Fibroblast of mammary gland (primary cell): ENCODE measurements at places on chromosomes 2 and 18.

DNA sequence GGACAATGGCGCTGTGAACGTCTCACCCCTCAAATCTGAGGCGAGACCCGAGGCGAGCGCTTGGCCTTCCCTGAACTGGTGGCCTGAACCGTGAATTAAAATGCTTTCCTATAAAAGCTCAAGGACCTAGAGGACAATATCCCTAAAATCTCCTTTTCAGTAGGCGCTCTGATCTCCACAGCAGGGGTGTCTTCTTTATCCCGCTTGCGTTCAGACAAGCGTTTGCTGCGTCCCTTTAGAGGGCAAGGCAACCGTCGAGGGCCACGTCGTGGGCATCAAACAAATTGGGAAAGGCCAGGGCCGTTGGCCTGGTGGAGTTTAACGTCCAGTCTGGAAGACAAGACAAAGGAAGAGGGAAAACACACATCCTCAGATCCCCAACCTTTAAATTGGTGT is 1.3 kb upstream of the RAX start:
- no peak for DNase-seq

- peak; percentile 94 for DNase-seq
Measured at GRCh38 chr2:109213646-109214433, 84.8 kb downstream of the SH3RF3 start.

GRCh38 chr2:71700658-71701397 is 247.5 kb downstream of the DYSF start:
- DNase-seq, result peak; percentile 21

DNA sequence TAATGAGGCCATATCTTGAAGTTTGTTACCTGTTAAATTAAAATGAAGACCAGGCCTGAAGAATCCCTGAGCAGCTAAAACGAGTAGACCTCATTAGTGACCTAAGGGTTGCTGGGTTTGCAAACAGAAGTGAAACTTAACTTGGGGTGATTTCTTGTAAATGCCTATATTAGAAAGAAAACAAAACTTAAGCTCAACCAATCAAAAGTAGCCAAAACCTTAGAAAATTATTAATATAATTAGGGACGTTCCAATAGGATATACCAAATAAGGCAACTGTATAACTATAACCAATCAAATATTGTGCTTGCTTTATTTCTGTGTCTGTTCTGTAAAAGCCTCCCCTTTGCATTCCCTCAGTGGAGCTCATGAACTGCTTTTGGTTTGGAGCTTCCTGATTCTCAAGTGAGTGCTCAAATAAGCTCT is 137.9 kb upstream of the VRK2 start:
- no peak for DNase-seq

DNA sequence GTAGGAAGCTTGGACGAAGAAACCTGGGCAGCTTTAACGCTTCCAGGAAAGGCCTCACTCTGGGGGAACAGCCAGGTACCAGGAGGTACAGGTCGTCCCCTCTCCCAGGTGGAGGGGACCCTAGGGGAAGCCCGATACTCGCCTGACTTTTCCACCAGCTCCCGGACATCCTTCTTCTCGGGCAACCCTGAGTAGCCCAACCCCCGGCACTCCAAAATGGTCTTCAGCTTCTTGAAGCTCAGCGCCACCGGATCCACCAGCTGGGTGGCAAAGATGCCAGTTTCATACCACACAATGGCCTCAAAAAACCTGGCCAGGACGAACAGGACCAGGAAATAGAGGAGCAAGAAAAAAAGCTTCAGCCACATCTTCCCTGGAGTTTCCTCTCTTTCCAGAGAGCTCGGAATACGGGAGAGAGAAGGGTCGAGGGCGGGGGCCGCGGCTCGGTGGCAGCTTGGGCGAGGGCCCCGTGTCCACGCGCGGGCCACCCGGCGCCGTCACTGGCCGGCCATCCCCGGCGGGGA is 1.1 kb downstream of the RNF103 start:
- DNase-seq, result peak; percentile 24

GRCh38 chr2:60708630-60709320 is 47.3 kb upstream of the PAPOLG start:
- no peak for DNase-seq

GRCh38 chr2:218419630-218420216 is 800 bp downstream of the VIL1 start:
- no peak for DNase-seq

DNA sequence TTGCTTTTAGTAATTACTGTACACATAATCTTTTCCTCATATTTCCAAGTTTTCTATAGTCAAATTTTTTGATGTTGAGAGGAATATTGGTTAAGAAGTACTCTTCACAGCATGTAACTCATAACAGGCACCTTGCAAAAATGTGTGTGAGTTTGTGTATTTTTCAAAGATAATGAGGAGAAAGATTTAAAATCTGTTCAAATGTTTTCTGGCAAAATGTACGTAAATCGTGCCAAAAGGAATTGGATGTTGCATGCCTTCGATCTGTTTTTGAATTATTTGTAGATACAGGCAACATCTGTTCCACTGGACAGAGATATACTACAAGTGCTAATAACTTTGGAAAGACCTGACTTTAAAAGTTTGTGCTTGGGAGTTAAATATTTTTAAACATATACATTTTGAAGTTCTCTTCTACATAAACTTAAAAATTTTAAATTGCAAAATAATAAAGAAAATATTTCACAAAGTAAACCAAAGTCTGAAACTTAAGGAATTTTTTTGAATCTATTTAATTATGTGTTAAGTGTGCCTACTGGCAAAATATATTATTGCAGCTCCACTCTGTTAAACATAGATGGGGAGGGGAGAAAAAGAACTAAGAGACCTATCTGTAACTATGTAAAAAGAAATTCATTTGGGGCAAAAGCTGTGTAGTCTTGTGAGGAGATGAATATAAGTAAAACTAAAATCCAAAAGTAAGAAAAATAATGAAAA is 133.5 kb upstream of the UBE2E3 start:
- DNase-seq, result no peak

- DNase-seq, result no peak
Measured at GRCh38 chr2:102129951-102130646, 12.4 kb upstream of the IL1R1 start.

DNA sequence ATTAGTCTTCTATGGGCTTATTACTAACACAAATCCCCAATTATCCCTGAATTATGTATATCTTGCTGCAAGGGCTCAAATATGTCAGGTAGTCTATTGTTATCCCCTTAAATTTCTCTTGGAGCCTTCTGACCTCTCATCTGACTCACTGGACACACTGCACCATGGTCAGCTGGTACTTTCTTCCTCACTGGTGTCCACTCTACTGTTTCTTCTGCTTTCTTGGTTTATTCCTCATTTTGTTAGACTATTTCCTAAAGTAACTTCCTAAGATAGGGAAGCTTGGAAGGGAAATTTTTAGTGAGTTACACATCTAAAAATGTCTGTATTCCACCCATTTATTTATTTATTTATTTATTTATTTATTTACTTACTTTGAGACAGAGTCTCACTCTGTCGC is 26.5 kb downstream of the WDR35 start:
- no peak for DNase-seq

DNA sequence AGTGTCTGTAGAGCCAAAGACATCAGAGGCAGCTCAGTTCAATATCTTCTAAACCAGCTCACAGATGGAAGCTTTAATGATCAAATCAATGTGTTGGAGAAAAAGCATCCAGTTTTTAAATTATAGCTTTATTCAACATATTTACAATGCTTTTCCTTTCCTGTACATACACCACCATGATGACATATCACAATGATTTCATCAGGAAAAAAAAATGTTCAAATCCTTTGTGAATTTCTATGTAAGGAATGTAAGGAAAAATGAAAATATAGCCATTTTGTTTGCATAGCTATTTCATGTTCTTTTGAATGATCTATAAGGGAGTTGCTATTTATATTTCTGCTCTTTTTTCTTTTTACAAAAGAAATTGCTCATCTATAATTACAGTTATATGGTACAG is 134.7 kb upstream of the CDH20 start:
- DNase-seq, result no peak

- no peak for DNase-seq
Measured at GRCh38 chr2:59824314-59824713, 729.1 kb downstream of the BCL11A start.

DNA sequence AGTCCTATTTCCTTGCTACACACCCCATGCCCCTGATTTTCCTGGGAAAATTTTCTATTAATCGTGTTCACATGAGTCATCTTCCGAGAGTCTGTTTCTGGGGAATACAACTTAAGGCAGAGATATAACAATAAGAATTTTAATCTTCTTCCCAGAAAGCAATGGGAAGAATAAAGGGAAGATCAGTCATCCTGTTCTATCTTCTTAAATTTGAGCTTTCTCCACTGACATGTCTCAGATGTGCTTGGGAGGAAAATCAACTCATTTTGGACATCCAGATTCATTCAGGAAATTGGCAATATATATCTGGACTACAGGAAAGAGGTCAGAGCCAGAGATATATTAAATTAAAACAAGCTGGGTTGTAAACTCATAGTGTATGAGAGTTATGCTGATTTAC is 62.3 kb upstream of the SPAG16 start:
- DNase-seq, result peak; percentile 61

GRCh38 chr2:47002480-47003381 is 87.1 kb upstream of the MCFD2 start:
- DNase-seq, result no peak

DNA sequence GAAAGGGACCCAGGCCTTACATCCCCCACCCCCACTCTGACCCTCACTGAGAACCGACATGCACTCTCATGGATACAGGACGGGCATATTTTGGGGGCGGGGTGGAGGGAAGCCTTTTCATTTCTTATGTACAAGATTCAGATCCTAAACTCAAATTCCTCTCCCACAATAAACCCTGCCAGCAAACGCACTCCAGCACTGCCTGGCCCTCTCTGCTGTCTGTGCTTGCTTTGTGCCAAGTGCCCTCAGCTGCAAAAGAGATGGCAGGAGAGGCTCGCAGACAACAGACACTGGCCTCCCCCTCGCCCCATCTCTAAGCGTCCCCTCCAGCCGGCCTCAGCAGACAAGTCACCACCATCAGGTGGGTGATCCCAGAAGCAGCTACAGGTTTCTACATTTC is 42.4 kb downstream of the FAM168B start:
- DNase-seq, result no peak

DNA sequence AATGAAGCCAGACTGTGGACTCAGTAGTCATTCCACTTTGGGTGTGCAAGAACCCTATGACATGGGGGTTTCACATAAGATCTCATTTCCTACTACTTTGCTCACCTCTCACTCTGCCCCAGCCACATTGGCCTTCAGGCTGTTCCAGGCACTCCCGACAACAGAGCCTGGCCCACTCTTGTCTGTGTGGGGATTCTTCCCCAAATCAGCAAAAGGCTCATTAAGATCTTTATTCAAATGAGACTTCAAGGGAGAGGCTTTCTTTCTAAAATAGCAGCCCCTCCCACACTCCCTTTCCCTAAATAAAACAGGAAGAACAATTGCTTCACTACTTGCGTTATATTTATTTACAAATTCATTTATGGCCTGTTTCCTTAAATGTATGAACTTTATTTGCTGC is 3.5 kb upstream of the CDC42EP3 start:
- no peak for DNase-seq

- DNase-seq, result no peak
Measured at GRCh38 chr18:78740876-78741275, 238.7 kb upstream of the SALL3 start.

GRCh38 chr2:229429589-229429988 is 158.5 kb upstream of the PID1 start:
- DNase-seq, result no peak

DNA sequence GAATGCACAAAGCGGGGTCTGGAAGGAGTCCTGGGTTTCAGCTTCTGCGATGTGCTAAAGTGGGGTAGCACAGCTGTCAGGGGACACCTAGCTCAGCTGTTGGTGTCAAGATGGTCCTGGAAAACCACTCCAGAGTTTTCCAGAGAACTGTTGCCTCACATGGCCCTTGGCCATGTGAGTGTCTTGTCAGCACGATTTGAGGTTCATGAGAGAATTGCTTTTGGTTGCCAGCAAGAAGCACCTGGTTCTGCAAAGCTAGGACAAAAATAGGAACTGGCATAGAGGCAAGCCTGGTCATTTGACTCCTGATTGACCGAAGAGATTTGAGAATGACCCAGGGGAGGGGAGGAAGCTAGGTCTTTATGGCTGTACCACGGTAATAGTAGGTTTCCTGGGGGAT is 50.4 kb upstream of the CTLA4 start:
- DNase-seq, result no peak

DNA sequence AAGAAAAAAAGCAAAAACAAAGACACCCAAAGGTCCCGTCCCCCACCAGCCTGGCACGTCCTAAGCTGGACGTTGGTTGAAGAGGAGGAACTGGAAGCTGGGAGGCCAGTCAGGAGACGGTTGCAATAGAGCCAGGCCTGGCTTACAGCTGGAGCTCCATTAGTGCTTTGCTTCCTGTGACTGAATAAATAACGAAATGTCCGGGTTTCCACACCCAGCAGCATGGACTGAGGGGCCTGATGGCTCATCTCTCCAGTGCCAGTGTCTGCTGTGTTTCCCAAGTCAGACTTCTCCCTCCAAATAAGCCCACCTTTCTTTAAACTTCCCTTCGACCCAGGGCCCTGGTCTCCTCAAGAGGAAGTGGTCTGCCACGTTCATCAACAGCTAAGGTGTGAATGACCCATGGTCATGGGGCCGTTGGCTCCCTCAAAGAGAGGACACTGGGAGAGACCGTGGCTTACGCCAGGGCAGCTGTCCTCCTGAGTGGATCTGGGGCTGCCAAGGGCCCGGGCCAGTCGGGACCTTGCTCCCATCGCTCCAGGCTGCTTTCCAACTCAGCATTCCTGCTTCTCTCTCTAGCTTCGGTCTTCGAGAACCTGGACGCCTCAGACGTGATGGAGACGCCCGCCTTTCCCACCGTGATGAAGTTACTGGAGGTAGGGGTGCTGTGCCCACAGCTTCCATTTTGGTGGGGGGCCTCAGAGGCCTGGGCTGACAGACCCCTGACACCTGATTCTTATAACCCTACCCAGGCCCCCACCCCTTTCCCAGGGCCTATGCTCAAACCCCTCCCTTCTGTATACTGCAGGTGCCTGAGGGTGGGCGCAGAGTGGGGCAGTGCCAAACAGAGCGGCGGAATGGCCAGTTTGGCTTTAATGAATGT is 44.9 kb downstream of the MYO7B start:
- DNase-seq, result no peak

DNA sequence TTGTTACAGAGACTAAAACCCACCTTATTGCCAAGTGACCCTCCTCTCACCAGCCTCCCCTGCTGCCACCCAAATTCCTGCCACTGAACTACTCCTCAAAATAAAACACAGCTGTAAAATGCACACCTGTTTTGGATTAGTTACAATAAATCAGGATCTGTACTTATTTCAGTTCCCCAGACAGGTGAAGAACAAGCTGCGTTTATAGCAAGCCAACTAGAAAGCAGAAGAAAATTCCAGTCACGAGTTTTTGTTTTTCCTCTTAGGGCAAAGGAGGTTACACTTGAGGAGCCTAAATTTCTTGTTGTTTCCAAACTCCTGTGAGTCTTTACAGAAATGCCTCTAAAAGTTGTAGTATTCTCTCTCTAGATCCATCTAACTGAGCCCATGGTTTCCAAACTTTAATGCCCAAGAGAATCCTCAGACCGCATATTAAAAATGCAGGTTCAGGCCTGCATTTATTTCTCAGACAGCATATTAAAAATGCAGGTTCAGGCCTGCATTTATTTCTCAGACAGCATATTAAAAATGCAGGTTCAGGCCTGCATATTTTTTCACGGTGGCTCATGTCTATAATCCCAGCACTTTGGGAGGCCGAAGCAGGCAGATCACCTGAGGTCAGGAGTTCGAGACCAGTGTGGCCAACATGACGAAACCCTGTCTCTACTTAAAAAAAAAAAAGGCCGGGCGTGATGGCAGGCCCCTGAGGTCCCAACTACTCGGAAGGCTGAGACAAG is 62.2 kb downstream of the ALPK2 start:
- DNase-seq, result no peak
